Muscle of leg (tissue), 16 donors: ENCODE measurements at places on chromosomes 2 and 18. TPM values are rescaled to one million over a fixed set of nuclear protein-coding genes. Genes with fewer than 3 reads are reported as not detected.
A peak's percentile ranks its signal among the peaks of the same experiment; 100 is the strongest.

MARCHF4 gene
- 0.12 TPM for polyA plus RNA-seq

PDE11A gene
- polyA plus RNA-seq, result 0.36 TPM

DNA sequence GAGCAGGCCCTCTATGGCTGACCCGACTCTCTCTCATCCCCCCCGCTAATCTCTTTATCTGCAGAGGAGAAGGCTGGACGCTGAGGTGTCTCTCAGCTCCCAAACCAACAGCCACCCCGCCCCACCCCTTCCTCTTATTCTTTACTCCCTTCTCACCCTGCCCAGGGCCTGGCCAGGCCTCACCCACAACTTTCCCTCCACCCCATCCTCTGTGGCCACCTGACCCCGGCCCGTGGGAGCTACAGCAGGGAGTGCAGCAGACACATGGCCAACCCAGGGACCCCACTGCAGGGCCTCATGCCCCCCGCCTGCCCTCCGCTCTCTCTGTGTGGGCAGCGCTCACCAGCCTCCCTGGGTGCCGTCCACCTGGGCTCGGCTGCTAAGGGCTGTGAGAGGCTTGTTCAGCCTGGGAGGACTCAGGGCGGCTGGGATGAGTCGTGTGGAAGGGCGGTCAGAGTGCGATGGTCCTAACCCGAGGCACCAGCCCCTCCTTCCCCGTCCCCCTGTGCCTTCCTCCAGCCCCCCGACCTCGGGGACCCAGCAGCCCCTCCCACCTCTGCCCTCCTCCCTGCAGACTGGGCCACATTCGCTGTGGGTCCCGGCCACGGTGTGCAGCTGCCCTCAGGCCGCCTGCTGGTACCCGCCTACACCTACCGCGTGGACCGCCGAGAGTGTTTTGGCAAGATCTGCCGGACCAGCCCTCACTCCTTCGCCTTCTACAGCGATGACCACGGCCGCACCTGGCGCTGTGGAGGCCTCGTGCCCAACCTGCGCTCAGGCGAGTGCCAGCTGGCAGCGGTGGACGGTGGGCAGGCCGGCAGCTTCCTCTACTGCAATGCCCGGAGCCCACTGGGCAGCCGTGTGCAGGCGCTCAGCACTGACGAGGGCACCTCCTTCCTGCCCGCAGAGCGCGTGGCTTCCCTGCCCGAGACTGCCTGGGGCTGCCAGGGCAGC is 6.8 kb downstream of the NEU4 start:
- no peak for DNase-seq

DNA sequence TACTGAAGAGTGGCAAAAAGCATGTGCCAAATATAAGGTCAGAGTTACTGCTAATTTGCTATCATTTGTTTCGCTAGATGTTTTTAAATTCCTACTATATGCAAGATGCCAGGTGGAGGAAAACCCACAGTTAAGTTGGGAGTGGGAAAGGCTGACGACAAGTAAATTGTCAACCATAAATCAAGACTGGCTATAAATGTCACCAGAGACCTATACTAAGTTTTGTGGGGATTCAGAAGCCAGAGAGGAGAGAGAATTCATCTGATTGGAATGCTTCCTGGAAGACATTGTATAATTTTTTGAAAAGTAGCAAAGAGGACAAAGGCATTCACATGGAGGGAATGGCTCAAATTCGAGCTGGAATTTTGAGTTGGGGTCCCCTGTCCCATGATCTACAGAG is 64.3 kb downstream of the CFAP221 start:
- no peak for DNase-seq

CERS6 gene
- polyA plus RNA-seq, result 30.3 TPM

ANKRD30BL gene
- 0.13 TPM for polyA plus RNA-seq

EVX2 gene
- 0.05 TPM for polyA plus RNA-seq

TLX2 gene
- polyA plus RNA-seq, result not detected

DNA sequence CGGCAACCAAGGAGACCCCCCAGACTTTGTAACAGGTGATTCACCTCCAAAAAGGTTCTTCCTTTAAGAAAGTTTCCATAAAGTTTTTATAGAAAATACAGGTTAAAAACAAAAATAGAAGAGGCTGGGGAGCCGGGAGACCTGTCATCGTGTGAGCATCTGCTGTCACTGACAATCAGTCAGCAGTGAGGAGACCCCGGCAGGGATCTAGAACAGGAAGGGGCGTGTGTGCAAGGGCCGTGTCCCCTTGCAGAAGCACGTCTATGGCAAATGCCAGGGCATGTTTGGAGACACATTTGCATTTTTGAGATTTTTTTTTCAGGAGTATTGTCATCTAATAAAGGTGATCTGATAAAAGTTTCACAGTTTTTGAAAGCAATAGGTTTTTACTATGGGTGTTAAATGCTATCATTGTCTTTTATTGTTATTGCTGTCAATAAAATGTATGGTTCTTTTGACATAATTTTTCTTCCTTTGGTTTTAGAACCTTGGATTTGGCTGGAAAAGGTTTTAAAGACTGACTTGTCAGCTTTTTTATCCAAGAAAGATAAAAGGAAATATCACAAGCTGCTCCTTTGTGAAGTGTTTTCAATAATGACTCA is 52.1 kb downstream of the MTCL1 start:
- no peak for DNase-seq

LAMA3 gene
- polyA plus RNA-seq, result 3.6 TPM

- peak; percentile 75 for DNase-seq
Observed at GRCh38 chr2:239882331-239882732, 142.8 kb downstream of the NDUFA10 start.

CENPA gene
- polyA plus RNA-seq, result 10.8 TPM

DNA sequence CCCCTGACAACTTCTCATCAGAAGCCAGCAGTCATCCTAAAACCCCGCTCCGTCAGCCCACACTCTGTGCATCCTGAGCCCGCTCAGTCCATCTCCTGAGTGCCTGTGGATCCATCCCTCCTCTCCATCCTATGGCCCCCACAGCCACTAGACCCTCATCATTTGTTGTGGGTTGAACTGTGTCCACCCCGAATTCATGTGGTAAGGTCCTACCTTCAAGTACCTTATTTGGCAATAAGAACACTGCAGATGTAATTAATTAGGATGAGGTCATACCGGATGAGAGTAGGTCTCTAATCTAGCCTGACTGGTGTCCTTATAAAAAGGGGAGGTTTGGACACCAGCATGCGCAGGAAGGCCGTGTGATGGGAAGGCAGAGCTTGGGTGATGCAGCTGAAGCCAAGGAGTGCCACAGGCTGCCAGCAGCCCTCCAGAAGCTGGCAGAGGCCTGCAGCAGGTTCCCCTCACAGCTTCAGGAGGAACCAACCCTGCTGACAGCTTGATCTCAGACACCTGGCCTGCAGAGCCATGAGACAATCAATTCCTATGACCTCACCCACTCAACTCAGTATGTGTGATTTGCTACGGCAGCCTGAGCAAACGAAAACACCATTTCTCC is 192.4 kb downstream of the ZBTB7C start:
- peak; percentile 30 for DNase-seq

- DNase-seq, result peak; percentile 99
Observed at GRCh38 chr2:219912491-219912921, 285.1 kb downstream of the SLC4A3 start.

DNA sequence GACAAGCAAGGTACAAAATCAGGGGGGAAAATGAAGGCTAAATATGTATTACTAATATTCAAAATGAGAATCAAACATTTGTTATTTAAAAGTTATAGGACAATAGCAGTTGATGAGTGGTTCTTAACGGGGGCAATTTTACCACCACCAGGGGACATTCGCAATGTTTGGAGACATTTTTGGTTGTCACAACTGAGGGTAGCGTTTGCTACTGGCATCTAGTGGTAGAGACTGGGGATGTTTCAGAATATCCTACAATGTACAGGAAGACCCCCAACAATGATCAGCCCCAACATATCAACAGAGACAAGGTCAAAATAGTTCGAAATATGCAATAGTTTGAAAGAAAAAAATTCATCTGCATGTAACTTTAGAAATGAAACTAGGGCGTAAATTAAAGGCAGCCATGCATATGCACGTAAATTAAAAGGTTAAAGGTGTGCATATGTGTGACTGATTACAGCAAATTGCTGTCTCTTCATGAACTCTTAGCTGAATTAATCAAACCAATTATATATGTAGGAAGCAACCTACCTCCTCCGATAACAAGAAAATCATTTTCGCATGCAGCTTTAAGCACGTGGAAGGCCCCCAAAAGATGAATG is 61.2 kb upstream of the CUL3 start:
- DNase-seq, result peak; percentile 10

NETO1 gene
- polyA plus RNA-seq, result 0.56 TPM

ESPNL gene
- polyA plus RNA-seq, result 0.84 TPM

DNA sequence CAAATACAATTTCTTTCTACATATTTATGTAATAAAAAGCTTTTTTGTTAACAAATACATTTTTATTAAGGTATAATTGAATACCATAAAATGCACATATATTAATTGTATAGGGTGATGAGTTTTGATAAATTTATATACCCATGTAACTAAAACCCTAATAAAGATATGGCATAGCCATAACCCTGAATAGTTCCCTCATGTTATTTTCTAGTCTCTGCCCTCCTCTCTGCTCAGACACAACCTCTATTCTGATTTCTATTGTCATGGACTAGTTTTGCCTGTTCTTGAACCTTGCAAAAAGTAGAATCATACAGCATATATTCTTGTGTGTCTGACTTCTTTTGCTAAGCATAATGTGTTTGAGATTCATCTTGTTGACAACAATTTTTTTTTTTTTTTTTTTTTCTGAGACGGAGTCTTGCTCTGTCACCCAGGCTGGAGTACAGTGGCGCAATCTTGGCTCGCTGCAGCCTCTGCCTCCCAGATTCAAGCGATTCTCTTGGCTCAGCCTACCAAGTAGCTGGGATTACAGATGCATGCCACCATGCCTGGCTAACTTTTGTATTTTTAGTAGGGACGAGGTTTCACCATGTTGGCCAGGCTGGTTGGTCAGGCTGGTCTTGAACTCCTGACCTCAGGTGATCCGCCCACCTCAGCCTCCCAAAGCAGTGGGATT is 38.6 kb upstream of the ZNF512 start:
- no peak for DNase-seq

DNA sequence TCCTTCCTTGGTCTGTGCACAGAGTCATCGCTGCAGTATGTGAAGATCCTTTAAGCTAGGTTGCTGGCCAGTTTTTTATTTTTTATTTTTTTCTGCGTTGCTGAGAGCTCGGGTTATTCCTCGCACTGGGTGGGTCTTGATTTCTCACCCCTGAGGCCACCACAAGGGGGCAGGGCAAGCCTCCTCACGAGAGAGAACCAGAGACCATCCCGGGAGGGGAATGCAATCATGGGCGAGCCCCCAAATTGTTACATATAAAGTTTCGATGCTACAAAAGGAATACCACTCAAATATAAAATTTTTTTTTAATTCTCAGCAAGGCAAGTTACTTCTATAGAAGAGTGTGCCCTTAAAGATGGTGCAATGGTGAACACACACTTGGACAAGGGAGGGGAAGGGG is 24.9 kb downstream of the HTR2B start:
- DNase-seq, result no peak

- DNase-seq, result peak; percentile 35
Observed at GRCh38 chr2:102473020-102473419, at the start of gene SLC9A4. TSS of gene SLC9A4 (plus strand) at chr2:102473226. CDS start at chr2:102473760, 534 bp downstream.

CFC1 gene
- polyA plus RNA-seq, result not detected

SLC66A3 gene
- polyA plus RNA-seq, result 13.1 TPM

GRCh38 chr2:142824756-142825155 is 52.7 kb upstream of the KYNU start:
- no peak for DNase-seq

GRCh38 chr2:240215676-240216051 is 75.2 kb upstream of the OTOS start:
- DNase-seq, result no peak

- no peak for DNase-seq
Observed at GRCh38 chr2:46793423-46794416, 121.9 kb downstream of the MCFD2 start.

DNAH6 gene
- polyA plus RNA-seq, result 0.29 TPM

GRCh38 chr2:102051692-102052277 is 60.0 kb downstream of the IL1R2 start:
- DNase-seq, result peak; percentile 91

CRYBA2 gene
- not detected for polyA plus RNA-seq

- no peak for DNase-seq
Observed at GRCh38 chr2:217660423-217660822, 342.4 kb downstream of the TNS1 start.

DNA sequence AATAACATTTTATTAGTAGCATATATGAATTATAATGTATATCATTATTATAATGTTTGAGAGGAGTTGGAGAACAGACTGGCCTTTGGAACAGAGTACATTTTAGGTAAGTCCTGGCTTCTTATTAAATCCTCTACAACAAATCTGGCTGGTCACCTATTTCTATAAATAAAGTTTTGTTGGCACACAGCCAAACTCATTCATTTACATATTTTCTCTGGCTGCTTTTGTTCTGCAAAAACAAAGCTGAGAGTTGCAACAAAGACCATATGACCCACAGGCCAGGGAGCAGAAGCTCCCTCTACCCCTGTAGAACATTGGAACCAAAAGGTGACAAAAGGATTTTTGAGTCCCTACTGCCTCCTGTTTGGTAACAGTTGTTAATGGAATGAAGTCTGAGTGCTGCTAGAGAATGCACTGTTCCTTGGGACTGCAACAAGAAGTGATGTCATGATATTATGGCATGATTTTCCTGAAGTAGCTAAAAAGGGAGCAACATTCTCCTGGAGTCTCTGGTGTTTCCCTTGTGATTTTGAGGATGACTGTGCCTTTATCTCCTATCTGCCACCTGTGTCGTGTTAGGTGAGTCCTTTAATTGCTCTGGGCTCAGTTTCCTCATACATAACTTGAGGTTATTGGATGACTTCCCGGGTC is 22.0 kb upstream of the SP9 start:
- DNase-seq, result no peak

GULP1 gene
- polyA plus RNA-seq, result 27.9 TPM

- peak; percentile 27 for DNase-seq
Observed at GRCh38 chr2:128091726-128092080, 703 bp downstream of the UGGT1 start.

- peak; percentile 78 for DNase-seq
Observed at GRCh38 chr2:216081487-216082116, at the start of the genes PECR and TMEM169. TSS of gene PECR (minus strand) at chr2:216081809. CDS start at chr2:216081741, 68 bp downstream. TSS of gene TMEM169 (plus strand) at chr2:216081919. CDS start at chr2:216095964, 14,045 bp downstream.

- DNase-seq, result peak; percentile 96
Observed at GRCh38 chr18:62101321-62101721, 85.5 kb downstream of the PIGN start.

GRCh38 chr2:223062396-223062795 is 10.4 kb downstream of the KCNE4 start:
- DNase-seq, result no peak

- no peak for DNase-seq
Observed at GRCh38 chr2:198162276-198162675, 357.9 kb downstream of the PLCL1 start.
